NB4 (cell line): ENCODE measurements at places on chromosomes 5 and 9.

- DNase-seq, result no peak
Measured at GRCh38 chr5:132760601-132761317, 13.5 kb downstream of the CCNI2 start.

GRCh38 chr9:114621975-114622609 is 11.0 kb downstream of the TMEM268 start:
- no peak for DNase-seq

- DNase-seq, result no peak
Measured at GRCh38 chr5:179462040-179462439, 88.3 kb upstream of the RUFY1 start.

DNA sequence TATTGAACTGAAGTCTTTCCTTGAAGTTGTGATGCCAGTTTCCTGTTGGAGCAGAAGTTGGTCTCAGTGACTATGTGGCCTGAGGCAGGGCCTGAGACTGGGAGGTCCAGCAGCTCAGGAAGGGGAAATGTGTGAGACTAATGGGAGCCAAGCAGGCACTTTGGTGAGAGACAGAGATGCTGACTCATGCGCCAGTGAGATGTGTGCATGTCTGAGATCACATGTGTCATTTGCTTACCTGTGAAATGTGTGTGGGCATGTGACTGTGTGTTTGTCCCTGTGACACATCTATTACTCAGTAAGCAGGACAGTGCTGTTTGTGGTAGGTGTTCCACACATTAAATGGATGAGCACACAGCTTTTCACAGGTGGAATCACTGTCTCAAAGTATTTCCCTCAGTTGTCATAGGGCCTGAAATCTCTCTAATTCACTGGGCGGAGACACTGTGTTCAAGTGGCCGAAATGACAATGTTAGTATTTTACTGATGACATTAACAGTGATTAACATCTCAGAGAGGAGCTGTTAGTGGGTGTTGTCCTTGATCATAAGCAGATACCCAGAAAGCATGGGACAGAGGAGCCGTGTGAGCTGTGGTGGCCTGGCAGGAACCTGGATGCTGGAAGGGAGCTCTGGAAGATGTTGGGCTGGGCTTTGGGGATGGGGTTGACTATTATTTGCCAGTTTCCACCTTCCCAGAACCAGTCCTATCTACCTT is 7.4 kb downstream of the NPR2 start:
- DNase-seq, result no peak

GRCh38 chr9:100196215-100196614 is 97.2 kb downstream of the INVS start:
- no peak for DNase-seq

- no peak for DNase-seq
Measured at GRCh38 chr9:80326105-80326504, 754.3 kb downstream of the TLE4 start.

DNA sequence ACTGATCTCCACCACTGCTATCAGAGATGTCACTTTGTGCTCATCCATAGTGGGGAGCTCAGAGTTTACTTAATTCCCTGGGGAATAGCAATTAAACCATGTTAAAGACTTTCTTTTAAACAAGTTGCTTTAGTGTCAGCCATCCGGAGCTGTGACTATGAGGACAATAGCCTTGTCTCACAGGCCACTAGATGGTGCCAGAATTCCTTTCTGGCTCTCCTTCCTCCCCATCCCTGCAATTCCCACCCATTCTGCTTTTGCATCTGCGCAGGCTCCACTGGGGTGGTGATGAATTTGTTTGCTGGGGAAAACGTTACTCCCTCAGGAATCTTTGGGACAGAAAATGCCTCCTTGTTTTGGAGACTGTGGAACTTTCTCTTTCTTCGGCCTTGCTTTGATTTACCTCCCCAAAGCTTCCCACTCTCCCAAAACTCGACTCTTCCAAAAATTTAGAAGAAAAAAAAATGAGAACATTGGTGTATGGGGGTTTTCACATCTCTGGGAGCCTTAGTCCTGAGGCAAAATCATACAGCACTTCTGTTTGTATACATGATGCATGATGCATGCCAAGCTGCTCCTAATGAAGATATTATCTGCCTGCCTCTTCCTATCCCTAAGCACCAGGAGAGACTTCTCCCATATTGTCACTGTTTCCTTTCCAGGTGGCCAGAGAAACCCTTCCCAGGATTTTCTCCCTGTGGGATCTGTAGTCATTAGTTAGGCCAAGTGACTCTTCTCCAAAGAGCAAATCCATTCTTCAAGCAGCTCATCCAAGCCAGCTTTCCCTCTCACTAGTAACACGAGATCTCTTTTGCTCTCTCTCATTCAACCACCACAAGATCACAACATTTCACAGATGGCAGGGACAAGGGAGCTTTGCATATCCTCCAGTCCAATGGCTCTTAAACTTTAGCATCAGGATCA is 466.1 kb downstream of the TLR4 start:
- peak; percentile 35 for DNase-seq

DNA sequence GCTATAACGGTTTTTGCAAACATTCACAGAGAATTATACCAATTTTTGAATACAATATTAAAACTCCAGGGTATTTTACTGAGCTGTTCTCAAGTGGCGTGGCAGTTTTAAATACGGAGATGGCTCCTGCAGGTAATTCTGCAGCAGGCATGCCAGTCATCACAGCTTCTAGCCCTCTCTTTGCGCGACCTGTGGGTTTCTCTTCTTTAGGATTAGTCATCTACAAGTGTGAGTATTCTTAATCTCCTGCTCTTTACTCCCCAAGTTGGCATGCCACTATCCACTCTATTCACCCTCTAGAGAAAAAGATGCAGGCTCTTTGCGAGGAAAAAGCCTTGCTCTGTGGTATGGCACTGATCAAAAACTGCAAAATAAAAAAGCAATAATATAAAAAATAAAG is 43.9 kb downstream of the ANKRD31 start:
- DNase-seq, result no peak

DNA sequence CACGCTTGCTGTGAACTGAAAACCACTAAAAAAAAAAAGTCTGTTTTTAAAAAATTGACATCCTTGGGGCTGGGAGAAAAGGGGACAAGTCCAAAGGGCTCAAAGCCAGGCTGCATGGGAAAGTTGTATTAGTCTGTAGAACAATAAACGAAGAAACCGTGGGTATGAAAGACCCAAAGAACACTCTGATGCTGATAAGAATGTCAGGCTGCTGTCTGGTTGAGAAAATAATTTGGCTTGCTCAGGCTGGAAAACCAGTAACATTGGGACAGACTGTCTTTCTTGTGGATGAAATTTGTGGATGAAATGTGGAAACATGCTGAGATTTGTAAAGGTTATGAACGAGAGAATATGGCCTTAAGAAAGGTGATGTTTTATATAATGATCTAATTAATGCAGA is 68.5 kb upstream of the HSPB3 start:
- no peak for DNase-seq

DNA sequence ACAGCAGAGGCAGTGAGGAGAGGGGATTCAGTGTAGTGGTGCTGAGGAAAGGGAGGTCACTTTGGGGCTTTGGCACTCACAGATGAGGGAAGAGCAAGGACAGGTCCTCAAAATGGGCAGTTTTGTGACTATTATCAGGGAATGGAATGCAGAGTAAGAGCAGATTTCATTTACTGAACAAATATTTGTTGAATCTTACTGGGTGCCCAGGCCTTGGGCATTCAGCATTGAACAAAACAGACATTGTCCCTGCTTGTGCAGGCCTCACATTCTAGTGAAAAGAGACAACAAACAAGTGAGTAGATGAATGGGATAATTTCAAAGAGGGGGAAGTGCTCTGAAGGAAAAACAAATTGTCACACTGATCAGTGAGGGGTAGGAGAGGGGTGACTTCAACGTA is 404.1 kb downstream of the DMRT2 start:
- DNase-seq, result no peak

DNA sequence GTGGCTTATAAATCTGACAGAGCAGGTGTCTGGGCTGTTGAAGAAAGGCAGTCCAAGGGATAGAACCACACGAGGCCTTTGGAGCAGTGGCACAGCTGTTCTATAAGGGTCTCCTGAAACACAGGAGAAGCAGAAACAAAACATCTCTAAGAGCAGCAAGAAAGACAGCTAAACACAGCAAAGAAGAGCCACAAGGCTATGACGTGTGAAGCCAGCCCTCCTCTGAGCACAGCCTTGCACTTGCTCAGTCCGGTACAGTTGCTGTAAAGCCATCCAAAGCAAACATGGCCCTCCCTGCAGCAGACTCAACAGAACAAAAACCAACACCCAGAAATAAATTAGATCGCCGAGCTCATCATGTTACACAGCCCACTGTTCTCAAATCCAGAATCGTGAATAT is 2.6 kb upstream of the GZMK start:
- no peak for DNase-seq

GRCh38 chr5:32029261-32029660 is 144.9 kb downstream of the GOLPH3 start:
- peak; percentile 54 for DNase-seq

DNA sequence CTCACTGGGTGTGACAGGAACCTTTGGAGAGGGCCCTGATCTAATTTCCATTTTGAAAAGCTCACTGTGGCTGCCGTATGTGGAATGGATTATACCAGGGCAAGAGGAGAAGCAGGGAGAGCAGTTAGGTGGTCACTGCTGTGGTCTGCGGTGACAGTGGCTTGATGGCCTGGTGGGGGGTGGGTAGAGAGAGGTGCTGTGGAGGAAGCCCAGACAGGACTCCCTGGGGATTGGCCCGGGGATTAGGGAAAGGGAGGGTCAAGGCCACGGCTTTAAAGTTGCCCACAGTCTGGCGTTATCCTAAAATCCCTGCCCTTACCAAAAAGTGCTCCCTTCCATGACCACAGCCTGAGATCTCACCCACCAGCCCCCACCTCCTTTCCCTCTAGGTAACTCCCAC is 4.7 kb downstream of the B4GALT7 start:
- no peak for DNase-seq

DNA sequence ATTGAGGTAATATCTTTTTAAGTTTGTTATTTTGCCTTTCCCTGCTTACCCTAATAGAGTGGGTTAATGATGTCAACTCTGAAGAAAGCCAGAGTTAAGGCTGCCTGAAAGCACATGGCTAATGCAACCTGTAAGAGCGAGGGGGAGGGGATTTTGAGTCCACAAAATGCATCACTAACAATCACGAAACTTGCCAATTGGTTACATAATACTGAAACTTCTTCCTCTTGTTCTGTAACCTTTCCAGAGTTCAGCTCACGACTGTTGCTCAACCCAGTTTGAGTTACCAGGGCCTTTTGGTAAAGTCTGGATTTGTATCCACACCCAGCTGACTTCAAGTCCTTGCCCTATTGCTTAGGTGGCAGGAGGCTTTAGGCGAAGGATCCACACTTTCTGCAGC is 308.8 kb downstream of the EFNA5 start:
- DNase-seq, result peak; percentile 48

DNA sequence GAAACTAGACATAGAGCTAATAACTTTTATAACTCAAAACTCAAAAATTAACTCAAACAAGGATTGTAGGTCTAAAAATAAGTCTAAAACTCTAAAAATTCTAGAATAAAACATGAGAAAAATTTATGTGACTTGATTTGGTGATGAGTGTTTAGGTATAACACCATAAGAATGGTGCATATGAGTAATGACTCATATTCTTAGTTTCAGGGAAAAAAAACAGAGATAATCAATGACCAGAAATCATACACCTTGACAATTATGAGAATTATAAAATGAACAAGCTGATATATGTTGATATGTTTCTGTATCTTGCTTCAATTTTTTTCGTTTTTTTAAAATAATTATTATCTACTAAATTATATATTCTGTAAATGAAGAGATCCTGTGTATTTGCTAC is 541.2 kb downstream of the PTPRD start:
- DNase-seq, result no peak

DNA sequence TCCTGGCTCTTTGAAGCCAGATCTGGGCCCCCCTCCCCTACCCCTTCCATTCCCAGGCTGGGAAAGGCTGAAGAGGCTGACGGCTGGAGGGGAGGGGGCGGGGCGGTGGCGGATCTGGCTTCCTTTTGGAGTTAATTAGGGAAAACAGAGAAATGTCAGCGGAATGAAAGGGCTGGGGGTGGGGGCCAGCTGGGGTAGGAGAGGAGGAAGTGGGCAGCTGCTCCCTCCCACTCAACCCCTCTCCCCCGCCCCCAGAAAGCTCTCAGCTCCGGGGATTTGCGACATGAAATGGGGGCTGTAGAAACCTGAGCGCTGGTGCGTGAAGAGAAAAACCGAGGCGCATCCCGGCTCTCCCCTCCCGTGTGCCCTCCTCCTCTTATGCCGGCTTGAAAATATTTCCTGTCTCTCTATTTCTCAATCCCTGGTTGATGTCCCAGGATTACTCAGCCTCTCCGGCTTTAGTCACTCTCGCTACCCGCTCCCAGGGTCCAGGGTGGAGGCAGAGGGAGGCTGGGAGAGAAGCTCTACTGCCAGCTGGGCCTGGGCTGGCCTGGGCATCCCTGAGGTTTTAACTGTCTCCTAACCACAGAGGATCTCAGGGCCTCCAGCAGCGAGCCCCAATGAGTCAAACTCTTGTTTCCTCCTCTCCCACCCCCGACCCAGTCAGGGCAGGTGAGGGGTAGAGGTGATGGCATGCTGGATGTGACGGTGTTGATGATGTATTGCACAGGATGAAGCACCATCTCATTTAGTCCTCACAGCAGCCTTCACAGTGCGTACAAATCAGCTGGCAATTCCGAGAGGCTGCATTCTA is 20.1 kb downstream of the PCDHGC5 start:
- peak; percentile 89 for DNase-seq

DNA sequence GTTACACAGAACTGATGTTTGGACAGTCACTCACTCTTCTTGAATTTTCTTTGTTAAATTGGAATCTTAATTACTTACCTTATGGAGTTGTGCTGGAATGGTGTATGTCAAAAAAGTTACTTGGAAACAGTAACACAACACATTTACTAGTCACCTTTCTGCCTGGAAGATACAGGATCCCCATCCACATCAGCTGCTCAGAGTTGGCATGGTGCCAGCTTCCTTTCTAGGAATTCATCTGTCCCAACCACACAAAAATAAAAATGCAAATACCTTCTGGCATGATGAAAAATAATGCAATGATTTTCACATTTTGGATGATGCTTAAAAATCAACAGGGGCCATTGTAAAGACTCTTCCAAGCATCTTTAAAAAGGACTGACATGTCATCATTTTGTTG is 341.5 kb downstream of the TMEM38B start:
- DNase-seq, result no peak

DNA sequence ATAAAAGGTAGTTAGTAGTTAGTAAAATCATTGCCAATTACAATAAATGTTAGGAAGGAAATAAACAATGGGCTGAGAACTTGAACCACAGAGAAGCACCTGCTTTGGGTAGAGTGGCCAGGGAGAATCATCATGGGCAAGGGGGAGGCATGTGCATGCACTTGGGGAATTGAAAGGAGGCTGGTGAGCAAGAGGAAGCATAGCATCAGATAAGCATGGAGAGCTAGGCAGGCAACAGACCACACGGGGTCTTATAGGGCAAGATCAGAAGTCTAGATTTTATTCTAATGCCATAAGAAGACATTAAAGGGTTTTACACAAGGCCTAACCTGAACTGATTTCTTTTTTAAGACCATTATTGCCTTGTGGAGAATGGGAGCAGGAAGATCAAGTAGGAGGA is 93.4 kb downstream of the PIP5K1B start:
- no peak for DNase-seq

DNA sequence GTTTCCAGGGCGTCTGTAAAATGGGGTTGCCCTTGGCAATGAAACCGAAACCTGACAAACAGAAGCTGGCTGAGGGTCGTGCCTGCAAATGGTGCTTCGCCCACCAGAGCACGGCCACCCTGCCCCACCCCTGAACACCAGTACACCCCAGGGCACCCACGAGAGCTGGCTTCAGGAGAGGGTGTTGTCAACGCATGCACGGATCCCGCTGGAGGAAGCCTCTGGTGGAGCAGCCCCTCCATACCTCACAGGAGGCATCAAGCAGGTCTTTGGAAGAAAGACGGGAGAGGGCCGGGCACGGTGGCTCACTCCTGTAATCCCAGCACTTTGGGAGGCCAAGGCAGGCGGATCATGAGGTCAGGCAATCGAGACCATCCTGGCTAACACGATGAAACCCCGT is 8.6 kb downstream of the SLC6A3 start:
- DNase-seq, result no peak
